ENCODE measurements at places on chromosomes 6 and 20. TPM values are rescaled to one million over a fixed set of nuclear protein-coding genes. Genes with fewer than 3 reads are reported as not detected.
A peak's percentile ranks its signal among the peaks of the same experiment; 100 is the strongest.

Gene PPIL6
- total RNA-seq = 9.2 TPM

Gene RAB44
- total RNA-seq = 0.19 TPM

Gene PRDM13
- not detected for total RNA-seq

Gene WFDC12
- total RNA-seq = not detected

GRCh38 chr6:120774275-120774674 lies 560.0 kb downstream of the TBC1D32 start:
- H3K36me3 ChIP-seq = no peaks in the 10 kb centered on the region
- no peak overlapping the region for H3K27ac ChIP-seq
- DNase-seq = no peak
- no peaks in the 10 kb centered on the region for H3K27me3 ChIP-seq

DNA sequence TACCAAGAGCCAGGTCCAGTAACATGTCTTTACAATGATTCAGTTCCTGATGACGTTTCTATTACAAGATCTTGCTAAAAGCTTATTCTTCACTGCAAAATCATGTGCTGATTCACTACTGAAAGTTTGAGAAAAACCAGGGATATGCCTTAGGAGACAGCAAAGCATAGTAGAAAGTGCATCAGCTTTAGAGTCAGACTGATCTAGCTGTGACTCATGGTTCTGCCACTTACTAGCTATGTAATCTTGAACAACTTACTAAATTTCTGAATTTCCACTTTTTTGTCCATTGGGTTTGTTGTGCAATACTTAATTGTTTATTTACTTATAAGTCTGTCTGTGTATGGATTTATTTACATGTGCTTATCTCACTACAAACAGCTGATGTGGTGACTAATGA lies 198.5 kb upstream of the RSPO3 start:
- H3K4me1 ChIP-seq = peaks cover 8% of the 10 kb centered on the region
- H3K4me3 ChIP-seq = no peak overlapping the region
- no peaks in the 10 kb centered on the region for H3K27me3 ChIP-seq

GRCh38 chr6:117264692-117265409 lies 507 bp upstream of the VGLL2 start:
- H3K27ac ChIP-seq = no peak overlapping the region
- H3K4me1 ChIP-seq = peaks cover 19% of the 10 kb centered on the region
- H3K4me3 ChIP-seq = peak overlapping the region; percentile 51
- no peak for DNase-seq
- H3K36me3 ChIP-seq = no peaks in the 10 kb centered on the region

GRCh38 chr6:126067073-126067472 lies 80.7 kb downstream of the TRMT11 start:
- H3K27ac ChIP-seq = no peak overlapping the region
- no peaks in the 10 kb centered on the region for H3K27me3 ChIP-seq
- H3K4me3 ChIP-seq = no peak overlapping the region

DNA sequence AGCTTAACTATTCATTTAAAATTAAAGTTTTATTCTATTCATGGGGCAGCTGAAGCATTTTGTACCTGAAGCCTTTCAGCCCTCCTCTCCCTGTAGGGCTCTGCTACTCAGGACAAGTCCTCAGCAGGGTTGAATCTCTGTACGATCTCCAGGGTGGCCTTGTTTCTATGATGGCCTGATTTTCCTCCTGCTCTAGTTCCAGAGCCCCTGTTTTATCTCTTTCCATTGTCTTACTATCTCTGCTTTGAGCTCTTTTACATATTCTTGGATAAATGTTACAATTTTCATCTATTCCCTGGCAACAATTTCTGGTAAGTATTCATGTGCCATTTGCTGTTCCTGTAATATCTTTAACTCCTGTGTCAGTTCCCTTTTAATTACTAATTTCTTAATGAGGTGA lies 19.8 kb upstream of the MYL9 start:
- H3K36me3 ChIP-seq = peaks cover 17% of the 10 kb centered on the region
- no peaks in the 10 kb centered on the region for H3K27me3 ChIP-seq
- H3K4me3 ChIP-seq = no peak overlapping the region
- H3K4me1 ChIP-seq = peaks cover 62% of the 10 kb centered on the region
- H3K27ac ChIP-seq = peak overlapping the region; percentile 81
- DNase-seq = no peak

GRCh38 chr6:16706029-16706428 lies 55.2 kb downstream of the ATXN1 start:
- no peaks in the 10 kb centered on the region for H3K36me3 ChIP-seq
- peaks cover 38% of the 10 kb centered on the region for H3K4me1 ChIP-seq
- no peak overlapping the region for H3K27ac ChIP-seq
- no peak overlapping the region for H3K4me3 ChIP-seq
- no peaks in the 10 kb centered on the region for H3K27me3 ChIP-seq

DNA sequence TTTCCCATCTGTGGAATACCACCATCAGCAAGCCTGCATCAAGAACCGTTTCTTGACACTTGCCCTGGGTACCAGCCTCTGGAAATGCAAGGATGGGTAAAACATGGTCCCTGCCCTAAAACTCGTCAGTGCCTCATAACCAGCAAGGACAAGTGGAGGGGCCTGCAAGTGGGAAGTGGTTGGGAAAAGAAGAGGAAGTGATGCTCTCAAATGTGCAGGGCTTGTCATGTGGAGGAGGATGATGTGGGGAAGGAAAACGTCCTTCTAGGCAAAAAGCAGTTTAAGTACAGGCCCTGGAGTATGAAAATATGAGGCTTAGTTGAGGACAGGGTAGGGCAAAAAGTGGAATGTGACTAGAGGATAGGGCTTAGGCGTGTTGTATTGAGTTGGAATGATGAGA lies 19.0 kb downstream of the RREB1 start:
- peaks cover 43% of the 10 kb centered on the region for H3K4me1 ChIP-seq
- H3K36me3 ChIP-seq = no peaks in the 10 kb centered on the region
- H3K27me3 ChIP-seq = no peaks in the 10 kb centered on the region

- H3K27me3 ChIP-seq = no peaks in the 10 kb centered on the region
- no peak overlapping the region for H3K4me3 ChIP-seq
- H3K36me3 ChIP-seq = peaks cover 70% of the 10 kb centered on the region
- DNase-seq = no peak
- H3K27ac ChIP-seq = peak overlapping the region; percentile 63
Measured at GRCh38 chr6:112203577-112204349, 50.6 kb downstream of the LAMA4 start.

DNA sequence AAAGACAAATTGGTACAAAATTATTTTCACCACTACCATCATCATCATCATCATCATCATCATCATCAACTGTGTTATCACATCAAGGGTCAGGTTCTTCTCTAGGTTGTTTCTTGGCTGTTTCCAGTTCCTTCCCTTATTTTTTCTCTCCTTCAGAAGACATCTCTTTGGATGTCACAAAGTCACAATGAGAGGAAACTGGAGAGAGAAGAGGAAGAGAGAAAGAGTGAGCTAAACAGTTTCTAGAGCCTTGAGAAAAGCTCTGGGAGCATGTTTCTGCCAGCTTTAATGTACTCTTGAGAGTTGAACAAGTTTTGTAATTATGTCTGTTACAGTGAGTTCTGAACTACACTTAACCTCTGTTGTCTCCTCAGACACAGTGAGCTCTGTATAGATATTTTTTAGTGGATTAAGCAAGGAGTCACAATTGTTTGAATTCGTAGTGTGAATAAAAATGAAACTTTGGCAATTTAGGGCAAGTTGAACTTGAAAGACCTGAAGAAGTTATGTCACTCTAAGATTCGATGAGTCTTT lies 123.0 kb upstream of the AKIRIN2 start:
- H3K4me3 ChIP-seq = no peak overlapping the region
- no peak for DNase-seq
- H3K27me3 ChIP-seq = no peaks in the 10 kb centered on the region
- H3K36me3 ChIP-seq = no peaks in the 10 kb centered on the region

DNA sequence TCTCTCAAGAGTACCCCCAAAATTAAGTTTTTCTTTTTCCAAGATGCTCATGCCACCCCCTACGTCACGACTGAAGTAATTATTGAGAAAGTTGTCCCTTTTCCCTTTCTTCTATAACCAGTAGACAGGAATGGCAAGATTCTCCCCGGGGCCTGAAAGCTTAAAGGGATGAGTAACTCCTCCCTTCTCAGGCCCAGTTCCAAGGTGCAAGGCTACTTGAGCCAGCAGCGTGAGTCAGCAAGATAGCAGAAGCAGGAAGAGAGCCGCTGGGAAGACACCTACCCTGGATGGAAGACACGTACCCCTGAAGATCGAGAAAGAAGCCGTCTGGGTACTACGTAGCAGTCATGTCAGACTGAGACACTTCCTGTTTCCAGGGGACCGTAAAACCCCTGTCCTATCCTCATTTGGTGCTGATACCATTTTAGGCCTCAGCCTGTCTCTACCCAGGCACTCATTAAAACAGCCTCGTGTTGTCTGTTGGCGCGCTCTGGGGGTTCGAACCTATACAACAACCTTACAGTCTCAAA lies 241.0 kb downstream of the ADGRG6 start:
- H3K36me3 ChIP-seq = no peaks in the 10 kb centered on the region
- no peak overlapping the region for H3K27ac ChIP-seq
- DNase-seq = peak; percentile 89
- no peaks in the 10 kb centered on the region for H3K27me3 ChIP-seq

DNA sequence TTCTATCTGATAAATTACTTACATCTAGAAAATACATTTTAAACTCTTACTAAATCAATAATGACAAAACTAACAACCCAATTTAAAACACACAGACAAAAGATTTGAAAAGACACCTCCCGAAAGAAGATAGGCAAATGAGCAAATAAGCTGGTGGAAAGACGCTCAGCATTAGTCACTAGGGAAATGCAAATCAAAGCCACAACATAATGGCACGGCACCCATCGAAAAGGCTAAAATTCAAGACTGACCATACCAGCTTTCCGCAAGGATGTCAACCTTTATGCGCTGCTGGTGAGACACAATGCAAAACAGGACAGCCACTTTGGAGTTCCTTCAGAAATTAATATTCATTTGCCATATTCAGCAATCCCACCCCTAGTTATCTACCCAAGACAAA lies 25.9 kb downstream of the TAF4 start:
- H3K27ac ChIP-seq = no peak overlapping the region
- no peak for DNase-seq
- H3K4me3 ChIP-seq = no peak overlapping the region
- no peaks in the 10 kb centered on the region for H3K36me3 ChIP-seq

DNA sequence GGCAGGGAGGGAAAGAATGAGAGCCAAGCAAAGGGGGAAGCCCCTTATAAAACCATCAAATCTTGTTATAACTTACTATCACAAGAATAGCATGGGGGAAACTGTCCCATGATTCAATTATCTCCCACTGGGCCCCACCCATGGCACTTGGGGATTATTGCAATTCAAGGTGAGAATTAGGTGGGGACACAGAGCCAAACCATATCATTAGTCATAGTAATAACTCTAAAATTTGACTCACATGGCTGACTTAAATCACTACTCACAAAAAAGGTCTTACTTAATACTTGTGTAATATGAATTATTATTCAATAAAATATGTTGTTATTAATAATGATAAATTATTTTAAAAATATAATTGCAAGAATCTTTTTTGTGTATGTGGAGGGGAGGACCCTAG lies 178.1 kb upstream of the TCF21 start:
- no peak overlapping the region for H3K4me3 ChIP-seq
- H3K4me1 ChIP-seq = no peaks in the 10 kb centered on the region
- no peak overlapping the region for H3K27ac ChIP-seq
- H3K36me3 ChIP-seq = no peaks in the 10 kb centered on the region
- H3K27me3 ChIP-seq = no peaks in the 10 kb centered on the region

DNA sequence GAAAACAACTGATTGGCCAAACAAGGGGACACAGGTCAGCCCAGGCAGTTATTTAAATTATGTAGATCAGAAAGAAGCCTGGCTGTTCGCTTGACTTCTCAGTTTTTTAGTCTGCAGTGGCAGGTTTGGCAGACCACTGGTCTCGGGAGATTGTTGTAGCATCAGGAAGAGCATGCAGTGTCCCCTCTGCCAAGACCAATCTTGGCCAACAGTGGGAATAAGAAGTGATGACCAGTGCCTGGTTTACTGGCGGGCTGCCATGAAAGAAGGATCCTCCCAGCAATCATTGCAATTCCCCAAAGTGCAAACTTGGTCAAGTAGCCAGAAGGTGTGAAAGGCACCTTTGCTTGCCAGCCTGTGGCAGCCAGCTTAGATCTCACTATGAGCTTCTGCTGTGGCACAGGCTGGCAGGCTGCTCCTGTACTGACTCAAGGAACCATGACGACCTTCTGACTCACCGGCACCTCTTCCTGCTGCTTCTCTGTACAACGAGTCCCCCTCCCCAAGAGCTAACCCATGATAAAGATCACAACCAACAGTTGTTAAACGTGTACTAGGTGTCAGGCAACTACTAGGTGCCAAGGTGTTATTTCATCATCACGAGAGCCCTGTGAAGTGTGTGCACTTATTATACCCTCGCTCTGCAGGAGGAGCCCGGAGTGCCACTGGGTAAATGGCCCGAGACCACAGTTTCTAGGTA lies 76.8 kb upstream of the DUSP22 start:
- H3K4me1 ChIP-seq = no peaks in the 10 kb centered on the region
- no peak overlapping the region for H3K27ac ChIP-seq
- no peaks in the 10 kb centered on the region for H3K27me3 ChIP-seq
- no peak overlapping the region for H3K4me3 ChIP-seq
- H3K36me3 ChIP-seq = no peaks in the 10 kb centered on the region

DNA sequence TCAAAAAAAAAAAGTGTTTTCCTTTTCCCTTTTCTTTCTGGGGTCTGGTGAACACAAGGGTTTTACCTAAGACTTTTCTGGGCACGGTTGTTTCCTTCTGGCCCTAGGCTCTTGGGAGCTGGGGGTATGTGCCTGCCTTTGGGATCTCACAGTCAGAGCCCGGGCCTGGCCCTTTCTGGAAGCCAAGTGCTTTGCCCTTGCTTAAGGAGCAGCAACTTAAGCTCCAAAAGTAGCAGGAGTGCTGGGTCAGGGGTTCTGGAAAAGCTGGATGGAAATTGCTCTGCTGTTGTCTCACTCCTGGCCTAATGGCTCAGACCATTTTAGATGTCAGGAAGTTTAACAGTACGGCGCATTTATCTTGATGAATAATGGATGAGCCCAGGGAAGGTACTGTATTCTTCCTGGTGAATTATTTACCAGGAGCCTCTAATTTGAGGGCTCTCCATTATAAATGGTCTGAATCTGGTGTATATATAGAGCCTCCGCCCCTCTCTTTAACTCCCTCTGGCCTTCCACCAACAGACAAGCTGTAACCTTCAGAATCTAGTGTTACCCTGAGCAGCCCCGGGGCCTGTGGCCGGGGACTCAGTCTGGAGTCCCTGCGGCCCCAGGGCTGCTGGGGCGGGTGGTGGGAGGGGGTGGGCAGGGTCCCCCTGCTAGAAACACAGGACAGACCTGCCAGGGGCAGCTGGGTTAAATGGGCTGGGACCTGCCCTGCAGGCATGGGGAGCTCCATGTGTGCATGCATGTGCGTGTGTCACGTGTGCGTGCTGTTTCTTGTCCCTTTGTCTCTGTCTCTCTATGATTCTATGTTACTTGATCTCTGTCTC lies 37.5 kb downstream of the PTK7 start:
- H3K4me1 ChIP-seq = peaks cover 7% of the 10 kb centered on the region
- H3K4me3 ChIP-seq = no peak overlapping the region
- no peaks in the 10 kb centered on the region for H3K36me3 ChIP-seq
- DNase-seq = no peak
- H3K27ac ChIP-seq = peak overlapping the region; percentile 43

GRCh38 chr6:92779746-92780145 lies 639.6 kb downstream of the EPHA7 start:
- no peak overlapping the region for H3K4me3 ChIP-seq
- peaks cover 3% of the 10 kb centered on the region for H3K4me1 ChIP-seq
- no peak overlapping the region for H3K27ac ChIP-seq
- no peak for DNase-seq

Data from esophagus muscularis mucosa (tissue), 4 donors.